Dorsolateral prefrontal cortex (tissue), 122 donors: ENCODE measurements at places on chromosomes 2 and 18. TPM values are rescaled to one million over a fixed set of nuclear protein-coding genes. Genes with fewer than 3 reads are reported as not detected.

GPR75 gene
- 33.5 TPM for total RNA-seq

SLC9A4 gene
- total RNA-seq: 0.44 TPM

DNA sequence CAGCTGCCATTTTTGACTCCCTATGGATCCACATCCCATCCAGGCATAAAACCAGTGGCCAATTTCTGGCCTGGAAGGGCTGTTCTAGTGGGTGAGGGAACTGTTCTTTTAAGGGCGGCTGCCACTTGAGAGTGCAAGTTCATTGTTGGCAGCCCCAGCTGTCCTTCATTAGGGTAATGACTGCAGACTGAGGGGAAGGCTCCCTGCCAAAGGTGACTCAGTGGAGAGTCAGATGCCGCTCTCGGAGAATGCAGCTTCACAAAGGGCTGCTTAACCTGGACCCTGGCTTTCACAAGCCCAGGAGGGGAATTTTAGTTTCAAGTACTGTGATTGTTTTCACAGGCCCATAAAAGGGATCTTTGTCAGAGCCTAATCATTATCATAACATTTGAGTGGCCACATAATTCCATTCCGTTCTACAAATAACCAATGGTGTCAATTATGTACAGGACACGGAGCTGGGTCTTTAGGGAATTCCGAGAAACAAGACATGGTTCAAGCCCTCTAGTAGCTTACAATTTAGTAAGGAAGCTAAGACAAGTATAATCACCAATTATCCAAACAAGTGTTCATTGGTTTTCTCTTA lies 235.7 kb downstream of the CDCA7 start:
- DNase-seq: no peak

DNA sequence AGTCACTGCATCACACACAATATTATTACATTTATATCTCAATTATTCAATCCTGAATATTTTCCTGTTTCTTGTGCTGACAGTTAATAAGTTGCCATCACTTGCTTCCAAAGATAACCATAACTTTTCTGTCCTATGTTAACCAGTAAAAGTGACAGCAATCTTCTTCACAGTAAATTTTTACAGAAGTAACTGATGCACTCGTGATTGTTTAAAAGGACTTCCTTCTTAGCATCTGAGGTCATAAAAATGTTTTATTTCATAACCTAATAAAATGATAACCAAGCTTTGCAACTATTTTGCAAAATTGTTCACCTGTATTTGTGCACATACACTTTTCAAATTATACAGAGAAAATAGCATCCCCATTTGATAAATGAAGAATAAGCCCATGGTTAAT lies 20.6 kb upstream of the ANKRD62 start:
- no peak for DNase-seq

RBM43 gene
- total RNA-seq: 3.5 TPM

GRCh38 chr2:47598476-47598875 lies 184.5 kb upstream of the MSH6 start:
- no peak for DNase-seq

DNA sequence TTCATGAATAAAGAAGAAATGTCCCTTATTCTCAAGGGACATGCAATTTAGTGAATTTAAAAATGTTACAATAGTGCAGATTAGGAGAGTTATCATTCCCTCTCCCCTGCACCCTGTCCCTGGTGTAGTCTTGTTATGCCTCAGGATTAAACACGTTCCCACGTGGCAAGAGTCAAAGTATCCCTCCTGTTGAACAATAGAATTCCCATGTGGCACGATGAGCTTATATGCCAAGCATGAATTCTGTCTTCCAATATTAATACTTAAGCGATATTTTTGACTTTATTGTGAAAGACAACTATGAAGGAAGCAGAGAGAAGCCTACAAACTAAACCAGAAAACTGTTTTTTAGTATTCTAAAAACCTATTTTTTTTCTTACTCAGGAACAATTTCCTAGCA lies 36.7 kb upstream of the SPAG16 start:
- DNase-seq: no peak

CSRNP3 gene
- 116 TPM for total RNA-seq

GAD1 gene
- 61.7 TPM for total RNA-seq

ACVR1 gene
- 22.7 TPM for total RNA-seq

KCNG3 gene
- 9.9 TPM for total RNA-seq

FBXO41 gene
- total RNA-seq: 95.9 TPM

DNA sequence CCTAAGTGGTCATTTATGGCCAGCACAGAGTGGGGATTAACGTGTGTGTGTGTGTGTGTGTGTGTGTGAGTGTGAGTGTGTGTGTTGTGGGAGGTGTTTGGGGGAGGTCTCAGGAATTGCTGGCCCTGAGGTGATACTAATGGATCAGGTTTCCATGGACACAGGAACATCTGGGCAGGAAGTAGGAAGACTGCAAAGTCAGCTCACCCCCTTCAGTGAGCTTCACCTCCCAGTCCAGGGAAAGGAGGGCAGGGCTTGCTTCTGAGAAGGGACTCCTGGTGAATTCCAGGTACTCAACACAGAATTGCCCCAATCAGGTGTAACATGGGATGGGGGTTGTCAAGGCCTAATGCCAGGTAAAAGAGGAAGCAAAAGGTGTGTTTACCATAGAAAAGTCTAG lies 30.3 kb upstream of the IL1R1 start:
- DNase-seq: no peak

DNA sequence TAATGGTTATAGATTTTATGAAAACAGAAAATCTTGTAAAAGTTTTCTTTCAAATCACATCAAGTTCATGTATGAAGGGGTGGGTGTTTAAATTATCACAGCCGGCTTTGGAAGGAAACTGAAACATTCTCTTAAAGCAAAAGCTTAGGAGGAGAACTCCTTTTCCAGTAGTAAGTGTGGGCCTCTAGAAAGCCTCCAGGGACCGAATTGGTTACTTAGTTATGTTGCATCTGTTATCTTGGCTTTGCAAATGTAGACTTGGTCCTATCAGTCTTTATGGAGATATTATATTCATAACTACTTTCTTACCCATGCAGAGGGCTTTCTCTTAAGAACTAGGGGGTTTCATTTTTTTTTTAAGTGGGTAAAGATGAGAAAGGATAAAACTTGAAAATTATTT lies 7.4 kb downstream of the NAB1 start:
- DNase-seq: no peak

GRCh38 chr2:41621563-41621962 lies 426.3 kb upstream of the PKDCC start:
- no peak for DNase-seq

KCNF1 gene
- 45.7 TPM for total RNA-seq

DNER gene
- total RNA-seq: 85.9 TPM

DNA sequence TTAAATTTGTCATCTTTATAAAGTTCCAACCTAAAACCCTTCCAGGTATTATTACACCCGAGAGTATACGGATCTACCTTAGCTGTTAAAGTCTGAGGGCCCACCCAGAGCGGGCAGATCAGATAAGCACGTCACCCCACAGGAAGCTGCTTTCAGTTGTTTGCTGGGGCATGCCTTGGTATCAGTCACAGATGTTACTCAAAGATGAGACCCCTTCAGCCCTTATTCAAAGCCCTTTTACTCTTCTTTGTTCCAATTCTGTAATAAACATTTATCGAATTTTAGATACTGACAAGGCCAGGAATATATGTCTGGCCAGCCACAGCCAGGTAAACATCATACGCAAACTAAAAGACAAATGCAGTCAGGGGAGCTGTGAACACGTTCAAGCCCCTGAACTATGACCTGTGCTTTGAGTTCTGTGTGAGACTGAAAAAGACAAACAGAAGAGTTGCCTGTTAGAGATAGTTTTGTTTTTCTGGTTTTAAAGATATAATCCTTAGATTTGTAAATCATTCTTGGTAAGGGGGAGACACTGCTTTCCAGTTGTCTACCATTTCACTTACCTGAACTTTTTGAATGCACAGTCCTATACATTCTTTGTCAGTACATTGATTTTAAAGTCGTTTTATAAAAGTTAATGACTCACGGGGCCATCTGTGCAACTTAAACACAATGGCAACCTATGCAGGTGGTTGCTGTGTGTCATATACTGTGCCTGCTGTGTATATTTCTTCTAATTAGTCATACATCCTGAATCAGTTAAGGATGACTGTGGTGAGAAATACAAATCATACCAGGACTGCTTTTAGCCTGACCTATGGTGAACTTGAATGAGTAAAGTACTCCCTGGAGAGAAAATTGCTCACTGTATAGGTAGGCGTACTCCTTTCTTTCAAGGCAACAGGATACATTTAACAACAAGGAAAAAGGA lies 100.5 kb upstream of the ITPRID2 start:
- DNase-seq: no peak

GRCh38 chr2:160224060-160224459 lies 24.0 kb upstream of the ITGB6 start:
- no peak for DNase-seq

- DNase-seq: no peak
These were observed 520.6 kb downstream of the METTL4 start for GRCh38 chr18:2050702-2051201.

KYNU gene
- 2.6 TPM for total RNA-seq

GRCh38 chr2:148675708-148676107 lies 31.2 kb downstream of the EPC2 start:
- DNase-seq: no peak

GRCh38 chr2:74416778-74417177 lies 4.6 kb downstream of the C2orf81 start:
- no peak for DNase-seq

DHRS9 gene
- total RNA-seq: 1.3 TPM

DNA sequence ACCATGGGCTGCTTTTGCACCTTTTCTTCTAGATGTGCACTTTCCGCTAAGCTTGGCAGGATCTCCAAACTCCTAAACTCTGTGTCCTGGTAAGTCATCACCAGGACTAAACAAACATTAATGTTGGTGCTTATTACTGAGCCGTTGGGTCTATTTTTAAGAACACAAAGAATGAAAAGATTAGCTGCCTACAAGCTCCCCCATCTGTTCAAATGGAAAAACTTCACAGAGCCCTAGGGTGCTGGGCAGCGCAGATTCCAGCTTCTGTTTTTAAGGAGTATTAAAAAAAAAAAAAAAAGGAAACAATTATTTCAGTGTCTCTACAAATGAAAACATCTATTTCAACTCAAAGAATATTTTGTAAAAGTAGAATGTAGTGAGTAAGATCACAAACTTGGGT lies 97.8 kb upstream of the AQP4 start:
- DNase-seq: no peak

OTOS gene
- 4.5 TPM for total RNA-seq
